ENCODE measurements at places on chromosomes 4 and X. TPM values are rescaled to one million over a fixed set of nuclear protein-coding genes. Genes with fewer than 3 reads are reported as not detected.
A peak's percentile ranks its signal among the peaks of the same experiment; 100 is the strongest.

DNA sequence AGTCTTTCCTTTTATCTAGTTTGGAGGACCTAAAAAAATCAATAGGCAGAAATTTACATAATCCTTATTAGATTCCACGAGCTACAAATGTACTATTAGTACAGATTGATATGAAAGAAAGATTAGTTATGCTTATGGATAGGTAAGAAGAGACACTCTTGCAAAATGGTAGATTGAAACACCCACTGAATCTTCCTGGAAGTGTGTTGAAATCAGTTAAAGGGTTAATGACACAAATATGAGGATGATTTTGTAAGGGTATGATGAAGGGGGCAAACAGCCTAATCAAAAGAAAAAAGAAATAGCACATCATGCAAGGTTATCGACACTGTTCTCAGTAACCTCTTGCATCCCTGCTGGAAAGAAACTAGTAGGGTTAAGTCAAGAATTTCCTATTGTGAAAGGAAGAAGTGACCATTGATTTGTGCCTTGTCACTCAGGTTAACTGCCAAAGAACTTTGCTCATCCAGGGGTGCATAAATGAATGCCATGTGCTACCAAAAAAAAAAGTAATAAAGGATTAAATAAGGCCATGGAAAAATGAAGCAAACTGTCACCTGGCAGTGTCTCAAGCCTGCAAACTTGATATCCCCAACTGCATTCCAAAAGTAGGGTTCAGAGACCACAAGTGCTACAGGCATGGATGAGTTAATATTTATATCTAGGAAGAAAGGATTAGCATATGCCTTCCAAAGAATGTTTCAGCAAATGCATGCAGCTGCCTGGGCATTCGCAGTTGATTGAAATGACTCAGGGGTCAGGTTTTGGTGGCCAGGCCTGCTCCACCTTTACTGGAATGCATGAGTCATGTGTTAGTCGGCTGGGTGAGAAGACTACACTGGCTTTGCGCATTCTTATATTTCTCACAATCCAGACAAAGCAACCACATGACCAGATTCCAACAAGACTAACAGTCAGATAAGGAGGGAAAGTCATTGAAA lies 78.3 kb upstream of the ATXN3L start:
- peak; percentile 83 for DNase-seq

TMSB15A gene
- total RNA-seq: 8.9 TPM

GRCh38 chrX:132467026-132467425 lies 21.8 kb downstream of the MBNL3 start:
- no peak for DNase-seq

- DNase-seq: peak; percentile 38
Observed at GRCh38 chr4:106329041-106329618, 12.8 kb downstream of the AIMP1 start.

- no peak for DNase-seq
Observed at GRCh38 chr4:22500831-22501714, 14.8 kb downstream of the ADGRA3 start.

GRCh38 chrX:130212371-130212770 lies 40.6 kb downstream of the RAB33A start:
- DNase-seq: no peak

CDS1 gene
- 4.5 TPM for total RNA-seq

- peak; percentile 62 for DNase-seq
Observed at GRCh38 chr4:3481783-3482393, 18.8 kb downstream of the DOK7 start.

DNA sequence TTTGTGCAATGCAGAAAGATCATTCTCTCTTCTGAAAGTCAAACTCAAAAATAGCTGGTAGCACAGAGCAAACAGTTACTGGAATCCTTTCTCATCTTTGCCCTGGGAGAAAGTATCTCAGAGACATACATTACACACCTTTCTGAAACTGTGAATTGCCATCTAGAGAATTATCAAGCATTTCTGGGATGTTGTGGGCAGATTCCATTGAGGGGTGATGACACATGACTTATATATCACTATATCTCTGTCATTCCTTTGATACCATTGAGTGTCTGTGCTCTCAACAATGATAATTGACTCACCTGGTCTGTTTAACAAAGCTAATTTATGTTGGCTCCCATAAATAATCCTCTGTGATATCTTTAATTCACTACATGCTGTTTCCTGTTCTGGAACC lies 13.0 kb downstream of the SLIT2 start:
- no peak for DNase-seq

ERCC6L gene
- 4.0 TPM for total RNA-seq

SRPK3 gene
- total RNA-seq: 81.4 TPM

GRCh38 chrX:10722851-10723250 lies 102.5 kb upstream of the MID1 start:
- DNase-seq: peak; percentile 79

ETDA gene
- total RNA-seq: not detected

DNA sequence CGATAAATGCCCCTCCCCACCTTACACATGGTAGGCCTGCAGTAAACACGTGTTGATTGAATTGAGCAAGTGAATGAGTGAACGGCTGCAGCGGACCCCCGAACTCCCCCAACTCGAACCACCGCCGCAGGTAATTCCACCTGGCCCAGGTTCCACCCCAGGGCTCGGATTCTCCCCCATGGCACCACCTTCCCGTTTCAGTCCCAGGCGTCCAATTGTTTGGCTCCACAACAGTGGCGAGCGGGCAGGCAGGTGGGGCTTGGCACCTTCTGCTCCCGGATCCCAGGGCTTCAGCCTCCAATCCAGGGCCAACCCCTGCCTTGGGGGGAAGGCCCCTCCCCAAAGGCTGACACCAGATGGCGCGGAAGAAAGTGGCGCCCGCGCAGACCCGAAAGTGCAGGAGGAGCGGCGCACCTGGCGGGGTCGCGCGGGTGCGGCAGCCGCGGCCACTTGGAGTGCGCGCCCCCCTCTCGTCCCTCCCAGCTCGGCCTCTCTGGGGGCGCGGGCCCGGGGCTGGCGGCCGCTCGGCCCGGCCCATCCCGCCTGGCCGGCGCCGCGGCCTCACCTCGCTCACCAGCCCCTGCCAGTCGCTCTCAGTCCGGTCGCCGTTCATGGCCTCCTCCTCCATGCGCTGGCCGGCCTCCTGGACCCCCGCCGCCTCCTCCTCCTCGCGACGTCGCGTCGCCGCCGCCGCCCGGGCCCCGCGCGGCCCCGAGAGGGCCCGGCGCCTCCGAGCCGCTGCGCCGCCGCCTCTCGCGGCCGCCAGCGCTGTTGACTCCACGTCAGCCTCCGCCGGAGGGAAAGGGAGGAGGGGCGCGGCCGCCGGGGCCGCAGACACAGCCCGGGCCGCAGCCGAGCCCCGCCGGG lies at the start of gene CCDC149:
Gene CCDC149 (minus strand): TSS at position 791 of the 867 bp plus-strand sequence. CDS start 178 bp downstream, at position 613.
- DNase-seq: peak; percentile 75

RRH gene
- total RNA-seq: not detected

GABRE gene
- 45.3 TPM for total RNA-seq

CXCL5 gene
- 0.72 TPM for total RNA-seq

GRCh38 chr4:85500110-85500867 lies 25.3 kb downstream of the ARHGAP24 start:
- no peak for DNase-seq

DNA sequence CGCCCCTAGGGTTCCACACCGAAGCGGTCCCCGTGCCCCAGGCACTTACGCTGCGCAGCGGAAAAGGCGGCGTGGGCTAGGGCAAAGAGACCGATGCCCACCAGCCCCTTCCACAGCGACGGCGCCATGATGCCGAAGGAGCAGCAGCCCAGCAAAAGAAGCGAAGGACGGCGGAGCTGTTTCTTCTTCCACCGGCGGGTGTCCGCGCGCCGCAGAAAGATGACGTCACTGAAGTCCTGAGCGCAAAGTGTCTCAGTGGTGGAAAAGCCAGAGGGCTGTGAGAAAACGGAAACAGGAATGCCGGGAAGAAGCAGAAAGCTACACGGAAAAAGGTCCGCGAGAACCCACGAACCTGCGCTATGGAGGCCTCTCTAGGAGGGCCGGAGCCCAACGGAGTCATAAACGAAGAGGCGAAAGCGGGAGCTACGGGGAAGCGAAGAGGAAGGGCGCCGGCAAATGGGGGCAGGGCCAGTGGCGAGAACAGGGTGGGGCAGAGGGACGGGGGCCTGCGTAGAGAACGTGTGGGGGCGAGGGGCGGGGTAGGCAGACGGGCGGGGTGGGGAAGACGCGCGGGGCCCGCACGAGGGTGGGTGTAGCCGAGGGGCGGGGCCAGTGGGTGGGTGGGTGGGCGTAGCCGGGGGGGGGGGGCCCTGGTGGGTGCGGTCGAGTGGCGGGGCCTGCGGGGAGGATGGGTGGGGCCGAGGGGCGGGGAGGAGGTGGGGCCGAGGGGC lies at the start of gene MMGT1:
Gene MMGT1 (minus strand): TSS at position 441 of the 731 bp plus-strand sequence. CDS start 313 bp downstream, at position 128.
- peak; percentile 92 for DNase-seq
